ENCODE measurements at places on chromosomes 11 and 22.

DNA sequence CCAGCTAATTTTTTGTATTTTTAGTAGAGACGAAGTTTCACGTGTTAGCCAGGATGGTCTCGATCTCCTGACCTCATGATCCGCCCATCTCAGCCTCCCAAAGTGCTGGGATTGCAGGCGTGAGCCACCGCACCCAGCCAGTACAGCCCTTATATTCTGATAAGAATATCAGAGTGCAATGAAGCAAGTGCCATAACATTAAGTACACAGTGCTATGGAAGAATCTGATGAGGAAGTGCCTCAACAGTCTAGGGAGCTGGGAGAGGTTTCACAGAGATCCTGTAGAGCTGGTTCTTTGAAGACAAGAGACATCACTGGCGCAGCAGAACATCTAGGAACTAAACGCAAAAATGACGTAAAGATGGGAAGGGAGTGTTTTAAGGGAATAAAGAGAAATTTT, 2.1 kb downstream of the RTCB start:
- DNase-seq = no peak

- no peak for DNase-seq
These were observed 62.9 kb downstream of the CYB5R2 start for GRCh38 chr11:7610393-7610792.

- no peak for DNase-seq
These were observed 45.2 kb downstream of the CTSC start for GRCh38 chr11:88292171-88292843.

- no peak for DNase-seq
These were observed 2.1 kb upstream of the RAG2 start for GRCh38 chr11:36600180-36600579.

- DNase-seq = peak; percentile 85
These were observed 29.9 kb downstream of the ARVCF start for GRCh38 chr22:19986410-19987341.

- no peak for DNase-seq
These were observed 72.9 kb upstream of the SEPTIN5 start for GRCh38 chr22:19641254-19641982.

GRCh38 chr22:39845529-39845928, 48.0 kb downstream of the ENTHD1 start:
- DNase-seq = no peak
